GM06990 (cell line): ENCODE measurements at places on chromosomes 11 and 22.

GRCh38 chr11:91904792-91905785, 319.5 kb upstream of the FAT3 start:
- no peak for DNase-seq

GRCh38 chr22:32255726-32256125, 579 bp upstream of the SLC5A4 start:
- DNase-seq: no peak

GRCh38 chr11:69059985-69060384, 11.3 kb downstream of the TPCN2 start:
- DNase-seq: no peak

- no peak for DNase-seq
Observed at GRCh38 chr11:10588904-10589303, 20.4 kb upstream of the LYVE1 start.

GRCh38 chr11:45755281-45755859, 49.6 kb upstream of the SLC35C1 start:
- no peak for DNase-seq

GRCh38 chr11:117221775-117222517, 9.9 kb downstream of the PCSK7 start:
- no peak for DNase-seq
